ENCODE measurements at places on chromosomes 12 and 14. TPM values are rescaled to one million over a fixed set of nuclear protein-coding genes. Genes with fewer than 3 reads are reported as not detected.

The PLEKHD1 gene
- total RNA-seq: not detected

- peak; percentile 66 for DNase-seq
These were observed 730 bp downstream of the CLSTN3 start for GRCh38 chr12:7130701-7131501.

DNA sequence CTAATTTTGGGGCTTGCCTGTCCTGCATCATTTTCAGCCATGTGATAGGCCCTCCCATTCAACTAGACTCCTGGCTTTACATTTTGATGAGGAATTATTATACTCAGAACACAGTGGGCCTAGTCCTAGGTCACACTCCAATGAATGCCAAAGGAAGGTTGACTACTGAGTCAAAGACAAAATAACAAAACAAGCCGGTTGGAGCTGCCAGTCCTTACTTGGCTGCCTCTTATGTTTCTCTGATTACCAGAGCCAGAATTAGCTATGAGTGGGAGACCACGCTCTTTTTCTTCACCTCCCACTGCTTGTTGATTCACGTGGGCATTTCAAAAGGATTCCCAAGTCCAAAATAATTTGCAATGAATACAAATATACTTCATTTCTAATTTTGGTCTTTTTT is 78.1 kb upstream of the USP44 start:
- DNase-seq: no peak

The TCTN1 gene
- 8.8 TPM for total RNA-seq

DNA sequence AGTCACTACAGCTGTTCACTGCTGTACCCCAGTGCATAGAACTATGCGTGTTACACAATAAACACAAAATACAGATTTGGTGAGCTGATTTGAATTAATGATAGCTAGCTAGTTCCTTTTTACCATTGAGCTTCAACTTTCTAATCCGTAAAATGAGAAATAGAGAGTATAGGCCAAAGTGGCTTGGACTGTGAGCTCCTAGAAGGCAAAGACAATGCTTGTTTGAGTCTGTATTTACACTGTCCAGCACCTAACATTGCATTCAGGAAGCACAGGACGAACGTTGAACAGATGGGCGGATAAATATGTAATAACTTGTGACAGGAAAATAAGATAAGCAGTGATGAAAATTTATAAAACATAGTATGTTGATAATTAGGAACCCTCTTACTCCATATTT is 31.5 kb downstream of the SLC17A8 start:
- no peak for DNase-seq

GRCh38 chr12:89634508-89634907 is 74.1 kb downstream of the ATP2B1 start:
- DNase-seq: no peak

DNA sequence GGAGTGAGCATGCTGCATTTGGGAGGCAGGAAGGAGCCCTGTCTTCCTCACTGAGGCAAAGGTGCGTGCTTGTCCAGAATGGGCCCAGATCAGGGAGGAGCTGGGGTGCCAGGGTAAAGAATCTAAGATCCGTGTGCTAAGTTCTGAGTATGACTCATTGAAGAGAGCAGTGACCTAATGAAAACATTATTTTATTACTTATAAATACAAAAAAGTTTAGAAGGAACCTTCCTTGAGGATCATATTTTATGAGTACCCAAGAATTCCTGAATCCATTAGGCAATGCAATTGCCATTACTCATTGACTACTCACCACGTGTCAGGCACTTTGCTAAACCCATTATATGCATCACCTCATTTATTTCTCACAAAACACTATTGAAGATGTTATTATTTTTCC is 264.7 kb downstream of the EGLN3 start:
- DNase-seq: peak; percentile 86

DNA sequence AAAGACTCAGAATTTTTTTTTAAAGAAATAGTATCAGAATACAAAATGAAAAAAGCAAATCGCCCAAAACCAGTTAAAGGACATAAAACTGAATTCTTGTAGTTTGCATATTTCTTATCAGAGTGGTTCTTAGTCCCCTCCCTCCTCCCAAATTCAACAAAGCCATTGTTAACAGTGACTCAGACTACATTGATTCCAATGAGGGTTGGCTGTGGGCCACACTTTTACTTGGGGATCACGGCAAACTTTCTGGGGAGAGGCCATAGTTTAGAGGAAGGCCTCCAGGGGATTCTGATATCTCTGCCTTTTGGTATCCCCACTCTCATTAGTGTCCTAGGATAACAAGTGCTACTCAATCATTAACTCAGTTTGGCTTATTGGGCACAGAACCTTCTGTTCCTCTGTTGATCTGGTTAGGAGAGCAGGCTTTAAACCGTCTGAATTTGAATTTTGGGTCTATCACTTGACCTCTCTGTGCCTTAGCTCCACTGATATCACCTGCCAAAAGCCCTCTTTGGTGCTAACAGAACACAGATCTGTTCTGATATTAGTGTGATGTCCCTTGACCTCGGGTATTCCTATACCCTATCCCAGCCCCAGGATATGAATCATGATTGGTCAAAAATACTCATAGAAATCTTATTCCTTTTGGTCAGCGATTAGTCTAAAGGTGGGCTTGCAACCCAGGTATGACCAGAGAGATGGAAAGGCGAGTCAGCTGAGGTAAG is 45.2 kb upstream of the APPL2 start:
- DNase-seq: no peak

The RNFT2 gene
- 4.6 TPM for total RNA-seq

DNA sequence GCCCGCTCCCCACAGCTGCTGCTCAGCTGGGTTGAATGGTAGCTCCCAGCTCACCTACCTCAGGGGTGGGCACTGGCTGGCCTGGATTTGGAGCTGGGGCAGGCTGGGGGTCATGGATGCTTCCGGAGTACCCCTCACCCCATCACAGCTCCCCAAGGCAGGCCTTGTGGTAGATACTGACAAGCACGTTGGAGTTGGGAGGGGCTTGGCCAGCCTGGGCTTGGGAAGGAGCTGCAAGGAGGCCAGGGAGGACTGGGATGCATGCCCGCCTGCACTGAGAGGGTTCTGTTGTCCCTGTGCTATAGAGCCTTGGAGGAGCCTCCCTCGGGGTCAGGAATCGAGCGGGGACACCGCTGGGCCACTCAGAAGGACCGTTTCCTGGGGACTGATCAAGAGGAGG is 14.2 kb downstream of the TMEM63C start:
- DNase-seq: no peak

- DNase-seq: no peak
These were observed 54.1 kb downstream of the AK7 start for GRCh38 chr14:96445844-96446710.

The DBX2 gene
- total RNA-seq: not detected

The C12orf56 gene
- total RNA-seq: not detected

GRCh38 chr12:53251477-53252348 is 16.4 kb upstream of the ESPL1 start:
- DNase-seq: peak; percentile 87

The LRRK2 gene
- 1.5 TPM for total RNA-seq

GRCh38 chr12:113591480-113591974 is 119.9 kb upstream of the LHX5 start:
- peak; percentile 84 for DNase-seq

- DNase-seq: no peak
These were observed 755.4 kb downstream of the SLC6A15 start for GRCh38 chr12:84157170-84157569.

GRCh38 chr14:51990488-51990887 is 1.1 kb downstream of the RTRAF start:
- no peak for DNase-seq

The GPR33 gene
- not detected for total RNA-seq

- no peak for DNase-seq
These were observed 62.1 kb downstream of the ARF6 start for GRCh38 chr14:49955024-49955423.

DNA sequence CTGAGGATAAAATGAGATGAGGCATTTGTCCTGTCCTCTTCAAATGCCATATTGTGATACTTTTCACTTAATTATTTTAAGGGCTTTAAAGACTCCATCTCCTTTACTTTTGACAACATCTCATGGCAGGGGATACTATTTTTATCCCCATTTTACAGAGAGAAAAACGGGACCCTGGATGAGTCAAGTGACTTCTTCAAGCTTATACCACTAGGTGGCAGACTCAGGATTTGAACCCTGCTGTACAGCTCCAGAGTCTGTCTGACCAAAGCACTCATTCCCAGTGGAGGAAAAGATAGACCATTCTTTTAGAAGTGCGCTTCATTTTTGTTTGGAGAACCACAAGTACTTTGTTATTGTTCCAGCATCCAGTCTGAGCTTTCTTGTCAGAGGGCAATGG is 1.7 kb upstream of the SMOC1 start:
- peak; percentile 51 for DNase-seq

The OR4E2 gene
- not detected for total RNA-seq

GRCh38 chr14:36514278-36515104 is 5.5 kb downstream of the NKX2-1 start:
- DNase-seq: peak; percentile 82

The OR6C2 gene
- total RNA-seq: not detected

DNA sequence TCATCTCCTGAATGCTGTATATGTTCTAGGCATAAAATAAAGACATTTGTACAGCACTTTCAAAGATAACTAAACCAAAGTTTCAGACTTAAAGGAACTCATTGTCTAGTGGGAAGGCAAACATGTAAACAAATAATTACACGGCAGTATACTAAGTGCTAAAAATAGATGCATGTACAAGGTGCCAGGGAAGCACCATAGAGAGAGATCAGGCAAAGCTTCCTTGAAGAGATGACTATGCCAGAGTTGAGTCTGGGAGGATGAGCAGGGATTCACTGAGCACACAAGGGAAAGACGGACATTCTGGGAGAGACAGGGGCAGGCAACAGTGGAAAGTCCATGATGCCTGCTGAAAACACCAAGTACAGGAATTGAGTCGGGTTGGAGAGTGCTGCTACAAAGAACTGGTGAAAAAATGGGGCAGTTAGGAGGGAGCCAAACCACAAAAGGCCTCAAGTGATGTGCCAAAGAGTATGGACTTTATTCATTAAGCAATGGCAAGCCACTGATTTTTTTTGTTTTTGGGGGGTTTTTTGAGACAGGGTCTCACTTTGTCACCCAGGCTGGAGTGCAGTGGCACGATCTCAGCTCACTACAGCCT is 26.8 kb downstream of the ANKS1B start:
- no peak for DNase-seq

The CHURC1 gene
- 82.5 TPM for total RNA-seq

GRCh38 chr12:123971449-123971769 is 1.2 kb downstream of the CCDC92 start:
- no peak for DNase-seq

The TESPA1 gene
- total RNA-seq: 1.1 TPM

The FLVCR2 gene
- total RNA-seq: not detected

DNA sequence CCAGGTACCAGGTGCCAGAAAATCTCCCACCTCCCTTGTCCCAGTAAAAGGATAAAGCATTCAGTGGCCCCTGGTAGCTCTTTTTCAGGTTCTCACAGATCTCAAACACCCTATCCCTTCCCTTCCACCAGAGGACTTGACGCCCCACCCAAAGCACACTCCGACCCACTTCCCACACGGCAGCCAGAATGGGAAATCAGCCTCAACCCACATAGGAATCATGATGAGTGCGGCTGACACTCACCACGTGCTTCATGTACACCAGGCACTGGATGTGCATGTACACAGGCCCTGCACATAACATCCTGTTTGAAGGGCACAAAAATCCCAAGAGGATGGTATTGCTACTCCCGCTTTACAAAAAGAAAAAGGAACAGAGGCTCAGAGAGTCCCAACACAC is 71.9 kb downstream of the TBX3 start:
- no peak for DNase-seq

- no peak for DNase-seq
These were observed 215.3 kb downstream of the SEC23A start for GRCh38 chr14:38887696-38888095.

GRCh38 chr14:61125867-61126572 is 145.0 kb downstream of the SLC38A6 start:
- DNase-seq: no peak

- no peak for DNase-seq
These were observed 26.6 kb downstream of the UBE3B start for GRCh38 chr12:109504068-109504467.

GRCh38 chr14:104392001-104392395 is 187.6 kb upstream of the C14orf180 start:
- DNase-seq: no peak

GRCh38 chr14:58765843-58766242 is 128.1 kb downstream of the DACT1 start:
- no peak for DNase-seq

- DNase-seq: peak; percentile 69
These were observed 142.3 kb upstream of the ARHGAP5 start for GRCh38 chr14:31934767-31935266.

DNA sequence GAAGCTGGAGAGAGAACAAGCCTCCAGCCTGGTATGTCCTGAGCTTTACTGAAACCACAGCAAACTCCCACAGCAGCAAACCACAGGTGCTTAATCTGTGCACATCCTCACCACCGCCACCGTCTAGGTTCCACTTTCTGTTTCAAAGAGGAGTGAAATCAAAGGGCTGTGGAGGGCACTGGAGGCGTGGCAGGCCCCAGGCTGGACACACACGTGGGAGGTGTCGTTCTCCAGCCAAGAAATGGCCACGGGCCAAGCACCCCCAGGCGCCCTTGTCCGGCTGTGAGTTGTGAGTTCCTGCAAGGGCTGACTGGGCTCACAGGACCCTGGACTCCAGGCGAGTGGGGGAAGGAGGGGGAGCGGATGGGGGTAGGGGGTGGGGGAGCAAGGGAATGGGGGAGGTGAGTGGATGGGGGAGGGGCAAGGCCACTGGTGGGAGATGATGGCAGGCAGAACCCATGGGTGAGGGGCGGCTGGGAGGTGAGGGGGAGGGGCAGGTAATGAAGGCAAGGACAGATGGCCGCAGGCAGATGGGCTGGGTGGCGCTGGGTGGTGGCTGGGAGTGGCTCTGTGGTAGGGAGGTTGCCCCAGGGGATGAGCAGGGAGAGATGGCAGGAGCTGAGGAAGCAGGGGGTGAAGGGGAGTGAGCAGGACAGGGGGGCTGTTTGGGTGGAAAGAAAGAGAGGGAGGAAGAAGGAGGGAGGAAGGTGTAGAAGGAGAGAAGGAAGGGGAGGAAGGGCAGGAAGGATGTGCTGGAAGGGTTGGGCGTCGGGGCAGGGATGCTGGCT is 86.7 kb downstream of the NCOR2 start:
- peak; percentile 89 for DNase-seq

The IGFBP6 gene
- total RNA-seq: 53.5 TPM

The RGS6 gene
- total RNA-seq: not detected

The VTI1B gene
- 52.6 TPM for total RNA-seq

The KRT75 gene
- total RNA-seq: 1.1 TPM

The AQP6 gene
- total RNA-seq: not detected

DNA sequence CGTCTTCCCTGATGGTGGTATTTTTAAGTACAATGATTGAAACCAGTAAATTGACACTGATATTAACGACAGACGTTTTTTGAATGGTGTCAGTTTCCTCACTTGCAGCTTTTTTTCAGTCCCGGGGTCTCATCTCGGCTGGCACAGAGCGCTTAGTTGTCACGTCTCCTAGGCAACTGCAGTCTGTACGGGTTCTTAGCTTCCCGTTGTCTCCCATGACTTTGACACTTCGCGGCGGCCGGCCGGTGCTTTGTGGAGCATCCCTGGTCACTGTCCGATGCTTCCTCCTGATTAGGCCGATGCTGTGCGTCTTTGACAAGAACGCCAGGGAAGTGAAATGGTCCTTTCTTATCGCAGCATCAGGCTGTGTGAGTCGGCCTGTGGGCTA is 67.4 kb downstream of the ADGRD1 start:
- no peak for DNase-seq
